ENCODE measurements at places on chromosomes 16 and 17. TPM values are rescaled to one million over a fixed set of nuclear protein-coding genes. Genes with fewer than 3 reads are reported as not detected.

DNA sequence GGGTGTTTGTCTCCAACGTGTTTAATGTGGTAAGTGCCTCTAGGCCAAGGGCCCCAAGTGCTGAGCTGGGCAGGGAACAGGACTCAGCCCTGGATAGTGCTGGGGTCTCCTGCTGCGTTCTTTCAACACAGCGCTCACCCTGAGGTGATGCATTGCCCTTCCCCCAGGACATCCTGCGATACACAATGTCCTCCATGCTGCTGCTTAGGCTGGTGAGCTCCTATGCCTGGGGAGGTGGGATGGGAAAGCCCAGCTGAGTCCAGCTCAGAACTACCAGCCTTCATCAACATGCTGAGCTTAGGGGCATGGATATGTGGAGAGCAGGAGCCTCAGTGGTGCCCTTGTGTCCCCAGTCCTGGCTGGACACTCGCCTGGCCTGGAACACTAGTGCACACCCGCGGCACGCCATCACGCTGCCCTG is 563 bp downstream of the ZACN start:
- H3K27me3 ChIP-seq: peaks cover 62% of the 10 kb centered on the region
- peaks cover 25% of the 10 kb centered on the region for H3K36me3 ChIP-seq
- H3K4me1 ChIP-seq: peaks cover 51% of the 10 kb centered on the region

- H3K36me3 ChIP-seq: no peaks in the 10 kb centered on the region
- H3K4me3 ChIP-seq: no peak overlapping the region
- peaks cover 17% of the 10 kb centered on the region for H3K4me1 ChIP-seq
- H3K27me3 ChIP-seq: no peaks in the 10 kb centered on the region
Measured at GRCh38 chr16:75733305-75734211, 7.3 kb upstream of the CPHXL start.

SLC16A6 gene
- 0.27 TPM for total RNA-seq

NGFR gene
- total RNA-seq: 37.8 TPM

TSPOAP1 gene
- total RNA-seq: 3.6 TPM

DNA sequence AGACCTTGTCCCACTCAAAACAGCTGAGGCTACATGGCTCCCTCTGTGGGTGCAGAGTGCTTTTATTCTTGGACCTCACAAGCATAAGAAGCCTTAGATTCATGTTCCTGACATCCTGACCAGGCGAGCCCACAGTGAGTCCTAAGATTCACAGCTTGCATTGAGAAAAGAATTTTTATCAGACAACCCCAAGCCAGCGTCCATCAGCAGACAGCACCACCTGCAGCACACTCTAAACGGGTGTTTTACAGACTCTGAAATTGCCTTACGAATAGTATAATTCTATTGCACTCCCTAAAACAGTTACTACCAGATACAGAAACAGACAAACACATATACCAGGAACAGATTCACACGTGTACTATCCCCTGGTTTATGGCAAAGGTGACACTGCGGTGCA is 31.9 kb downstream of the C16orf78 start:
- H3K27ac ChIP-seq: no peak overlapping the region
- no peak for DNase-seq
- H3K27me3 ChIP-seq: no peaks in the 10 kb centered on the region

DNA sequence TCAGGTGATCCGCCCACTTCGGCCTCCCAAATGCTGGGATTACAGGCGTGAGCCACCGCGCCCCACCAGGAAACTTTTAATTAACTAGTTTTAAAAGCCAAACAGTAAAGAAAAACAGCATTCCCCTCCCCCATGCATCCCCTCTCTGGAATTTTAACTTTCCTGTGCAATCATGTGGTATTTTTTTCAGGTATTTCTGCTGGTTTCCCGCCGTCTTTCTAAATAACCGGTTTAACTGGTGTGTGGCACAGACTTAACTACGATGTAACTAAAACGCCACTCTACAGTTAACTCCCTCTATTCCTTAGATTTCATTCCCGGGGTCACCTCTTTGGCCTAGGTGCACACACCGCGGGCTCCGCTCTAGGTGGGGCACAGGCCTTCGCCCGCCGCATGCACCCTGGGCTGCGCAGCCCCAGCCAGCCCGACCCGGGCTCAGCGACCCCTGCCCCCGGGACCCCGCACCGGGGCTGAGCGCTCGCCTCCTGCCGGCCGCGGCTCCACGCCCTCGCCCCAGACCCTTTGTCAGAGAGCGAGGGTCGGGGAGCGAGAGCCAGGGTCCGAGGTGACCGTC is 15.1 kb upstream of the UTP6 start:
- no peaks in the 10 kb centered on the region for H3K36me3 ChIP-seq
- peaks cover 30% of the 10 kb centered on the region for H3K27me3 ChIP-seq
- no peaks in the 10 kb centered on the region for H3K4me1 ChIP-seq
- H3K27ac ChIP-seq: no peak overlapping the region
- no peak for DNase-seq

GRCh38 chr16:54817432-54817831 is 113.2 kb upstream of the IRX5 start:
- H3K4me3 ChIP-seq: no peak overlapping the region
- H3K4me1 ChIP-seq: no peaks in the 10 kb centered on the region
- peak; percentile 34 for DNase-seq
- H3K27ac ChIP-seq: no peak overlapping the region

KIF18B gene
- 1.9 TPM for total RNA-seq

DNA sequence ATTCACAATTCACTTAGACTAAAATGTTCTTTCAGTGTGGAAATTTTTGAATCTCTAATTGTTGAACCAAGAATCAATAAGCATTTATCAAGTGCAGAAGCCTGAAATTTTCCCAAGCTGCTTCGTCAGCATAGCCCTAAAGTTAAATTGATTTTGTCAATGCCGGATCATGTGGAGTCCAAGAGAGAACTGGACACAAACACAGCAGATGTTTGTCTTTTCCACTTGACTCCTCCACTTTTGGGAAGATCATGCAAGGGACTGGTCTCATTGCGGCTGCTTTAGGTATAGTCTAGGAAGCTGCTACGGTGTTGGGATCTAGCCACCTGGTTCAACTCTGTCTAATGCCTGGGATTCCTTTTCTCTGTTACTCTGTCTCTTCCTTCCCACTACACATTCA is 95.7 kb downstream of the CYB561 start:
- no peaks in the 10 kb centered on the region for H3K27me3 ChIP-seq
- DNase-seq: no peak

DNA sequence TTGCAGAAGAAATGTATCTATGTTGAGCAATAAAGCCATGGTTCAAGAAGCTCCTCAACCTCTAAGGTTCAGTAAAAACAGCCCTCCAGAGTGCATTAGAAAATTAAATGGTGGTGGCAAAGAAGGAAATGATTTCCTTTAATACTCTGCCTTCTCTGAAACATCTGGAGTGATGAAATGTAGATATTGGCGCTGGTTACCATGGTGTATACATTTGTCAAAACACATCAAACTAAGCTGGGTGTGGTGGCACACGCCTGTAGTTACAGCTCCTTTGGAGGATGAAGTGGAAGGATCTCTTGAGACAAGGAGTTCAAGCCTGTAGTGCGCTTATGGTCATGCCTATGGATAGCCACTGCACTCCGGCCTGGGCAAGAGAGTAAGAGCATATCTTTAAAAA is 6.0 kb downstream of the CAPNS2 start:
- no peaks in the 10 kb centered on the region for H3K27me3 ChIP-seq
- H3K4me1 ChIP-seq: peaks cover 15% of the 10 kb centered on the region
- H3K36me3 ChIP-seq: peaks cover 2% of the 10 kb centered on the region
- no peak overlapping the region for H3K4me3 ChIP-seq
- no peak overlapping the region for H3K27ac ChIP-seq

GRCh38 chr17:74702116-74702871 is 10.4 kb downstream of the CD300LF start:
- DNase-seq: peak; percentile 16
- H3K27ac ChIP-seq: no peak overlapping the region
- peaks cover 5% of the 10 kb centered on the region for H3K27me3 ChIP-seq

DNA sequence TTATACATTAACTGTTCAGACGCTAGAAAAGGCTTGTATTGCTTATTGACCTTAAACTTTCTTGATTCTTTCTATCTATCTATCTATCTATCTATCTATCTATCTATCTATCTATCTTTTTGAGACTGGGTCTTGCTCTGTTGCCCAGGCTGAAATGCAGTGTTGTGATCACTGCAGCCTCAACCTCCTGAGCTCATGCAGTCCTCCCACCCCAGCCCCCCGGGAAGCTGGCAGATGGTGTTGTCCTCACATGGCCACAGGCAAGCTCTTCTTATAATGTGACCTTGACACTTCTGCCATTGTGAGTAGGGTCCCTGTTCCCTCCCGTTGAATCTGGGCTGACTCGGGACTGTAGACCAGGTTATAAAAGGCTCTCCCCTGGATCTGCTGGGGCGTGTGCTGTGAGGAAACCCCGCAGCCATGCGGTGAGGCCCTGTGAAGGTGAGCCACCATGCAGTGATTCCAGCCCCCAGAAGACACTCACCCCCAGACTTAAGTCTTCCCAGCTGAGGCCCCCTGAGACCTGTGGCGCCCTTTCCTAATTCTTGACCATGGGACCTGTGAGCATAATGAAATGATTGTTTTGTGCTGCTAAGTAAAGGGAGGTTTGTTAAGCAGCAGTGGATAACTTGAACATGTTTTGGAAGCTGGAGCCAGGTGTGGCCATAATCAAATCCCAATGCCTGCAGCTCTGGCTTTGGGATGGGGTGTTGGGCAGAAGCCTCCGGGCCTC is 54.3 kb downstream of the RPTOR start:
- H3K27ac ChIP-seq: no peak overlapping the region
- H3K4me3 ChIP-seq: no peak overlapping the region
- no peak for DNase-seq
- H3K27me3 ChIP-seq: no peaks in the 10 kb centered on the region
- H3K36me3 ChIP-seq: no peaks in the 10 kb centered on the region

DNAAF8 gene
- 0.66 TPM for total RNA-seq

KRT12 gene
- not detected for total RNA-seq

- peaks cover 5% of the 10 kb centered on the region for H3K27me3 ChIP-seq
- peak; percentile 13 for DNase-seq
- no peaks in the 10 kb centered on the region for H3K4me1 ChIP-seq
- H3K27ac ChIP-seq: no peak overlapping the region
Measured at GRCh38 chr16:22641131-22641628, 130.5 kb downstream of the NPIPB5 start.

PRAC2 gene
- not detected for total RNA-seq

DNA sequence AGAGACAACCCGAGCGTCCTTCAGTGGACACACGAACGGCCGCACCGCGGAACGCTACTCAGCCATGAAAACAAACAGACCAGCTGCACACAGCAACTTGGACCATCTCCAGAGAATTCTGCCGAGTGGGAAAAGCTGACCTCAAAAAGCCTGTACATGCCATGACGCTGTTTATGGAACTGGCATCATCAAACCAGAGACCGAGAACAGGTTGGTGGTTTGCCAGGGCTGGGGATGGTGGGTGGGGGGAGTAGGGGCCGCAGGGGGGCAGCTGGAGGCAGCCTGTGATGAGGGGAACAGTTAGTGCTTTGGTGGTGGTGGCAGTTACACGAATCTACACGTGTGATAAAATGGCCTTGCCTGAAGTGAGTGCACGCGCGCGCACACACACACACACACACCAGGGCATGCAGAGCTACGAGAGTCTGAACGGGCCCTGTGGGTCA is 169.8 kb downstream of the LAT start:
- no peak overlapping the region for H3K4me3 ChIP-seq
- no peaks in the 10 kb centered on the region for H3K36me3 ChIP-seq
- no peaks in the 10 kb centered on the region for H3K27me3 ChIP-seq

DNA sequence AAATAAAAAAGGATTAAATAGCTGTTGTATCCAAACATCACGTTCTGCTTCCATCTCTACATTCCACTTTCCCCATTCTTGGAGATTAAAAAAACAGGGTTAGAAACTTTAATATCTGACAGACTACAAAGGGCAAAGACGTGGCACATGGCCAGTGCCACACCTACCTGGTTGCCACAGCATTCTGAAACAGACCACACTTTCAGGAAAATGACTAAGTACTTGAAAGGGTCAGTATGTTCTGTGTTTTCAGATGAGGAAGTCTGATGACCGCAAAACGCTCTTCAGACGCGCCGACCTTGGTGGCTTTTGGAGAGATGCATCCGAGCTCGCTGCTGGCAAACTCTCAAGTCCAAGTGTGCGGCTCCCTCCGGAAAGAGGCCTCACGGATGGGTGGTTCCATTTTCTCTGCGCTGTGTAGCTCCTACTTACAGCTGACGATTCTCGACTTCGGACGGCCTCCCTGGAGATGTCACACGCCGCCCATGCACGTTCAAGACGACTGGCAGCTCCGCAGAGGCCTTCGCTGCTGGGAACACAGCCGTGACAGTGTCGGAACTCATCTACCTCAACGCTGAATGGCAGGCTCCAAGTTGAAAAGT is 15.5 kb downstream of the MAP1LC3B start:
- peak; percentile 49 for DNase-seq
- H3K4me3 ChIP-seq: no peak overlapping the region
- no peak overlapping the region for H3K27ac ChIP-seq
- no peaks in the 10 kb centered on the region for H3K4me1 ChIP-seq

HOXB5 gene
- total RNA-seq: 0.13 TPM

CD300LB gene
- 0.04 TPM for total RNA-seq

GRCh38 chr16:51236583-51236982 is 85.5 kb upstream of the SALL1 start:
- no peaks in the 10 kb centered on the region for H3K36me3 ChIP-seq
- H3K27me3 ChIP-seq: no peaks in the 10 kb centered on the region
- H3K4me3 ChIP-seq: no peak overlapping the region
- no peak overlapping the region for H3K27ac ChIP-seq
- no peaks in the 10 kb centered on the region for H3K4me1 ChIP-seq
- DNase-seq: no peak

- no peaks in the 10 kb centered on the region for H3K36me3 ChIP-seq
- no peak overlapping the region for H3K4me3 ChIP-seq
- H3K27me3 ChIP-seq: peaks cover 43% of the 10 kb centered on the region
- no peak for DNase-seq
- H3K4me1 ChIP-seq: no peaks in the 10 kb centered on the region
Measured at GRCh38 chr17:8968503-8968902, 3.0 kb upstream of the PIK3R5 start.

MAF gene
- 31.3 TPM for total RNA-seq

- H3K27me3 ChIP-seq: no peaks in the 10 kb centered on the region
- peaks cover 53% of the 10 kb centered on the region for H3K4me1 ChIP-seq
- no peak for DNase-seq
- H3K27ac ChIP-seq: no peak overlapping the region
Measured at GRCh38 chr16:70723740-70724145, 37.9 kb upstream of the MTSS2 start.

DNA sequence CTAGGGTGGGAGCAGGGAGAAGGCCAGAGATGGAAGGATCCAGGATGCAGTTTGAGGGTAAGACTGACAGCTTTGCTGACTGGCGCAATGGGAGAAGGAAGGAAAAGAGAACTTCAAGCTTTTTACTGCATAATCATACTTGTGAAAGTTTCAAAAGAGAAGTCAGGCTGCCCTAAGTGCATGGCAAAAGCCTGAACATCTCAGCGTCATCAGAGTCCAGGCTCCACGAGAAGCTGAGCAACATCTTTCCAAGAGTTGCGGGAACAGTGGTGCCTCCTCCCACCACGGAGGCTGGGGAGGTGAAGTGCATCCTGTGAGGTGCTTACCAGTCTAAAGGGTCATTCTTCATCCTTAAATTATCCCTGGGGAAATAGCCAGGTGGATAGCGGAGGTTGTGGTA is 26.9 kb upstream of the SLC38A8 start:
- peaks cover 5% of the 10 kb centered on the region for H3K4me1 ChIP-seq
- no peaks in the 10 kb centered on the region for H3K27me3 ChIP-seq
- no peak overlapping the region for H3K4me3 ChIP-seq
- peaks cover 62% of the 10 kb centered on the region for H3K36me3 ChIP-seq

GRCh38 chr17:50626037-50626574 is 8.6 kb upstream of the ABCC3 start:
- H3K4me1 ChIP-seq: peaks cover 19% of the 10 kb centered on the region
- no peaks in the 10 kb centered on the region for H3K36me3 ChIP-seq
- no peak overlapping the region for H3K4me3 ChIP-seq
- H3K27me3 ChIP-seq: peaks cover 42% of the 10 kb centered on the region

CANT1 gene
- total RNA-seq: 21.7 TPM

TBC1D3K gene
- total RNA-seq: not detected

Data from muscle of leg (tissue), 16 donors.